ENCODE measurements at places on chromosomes 5 and 9.

DNA sequence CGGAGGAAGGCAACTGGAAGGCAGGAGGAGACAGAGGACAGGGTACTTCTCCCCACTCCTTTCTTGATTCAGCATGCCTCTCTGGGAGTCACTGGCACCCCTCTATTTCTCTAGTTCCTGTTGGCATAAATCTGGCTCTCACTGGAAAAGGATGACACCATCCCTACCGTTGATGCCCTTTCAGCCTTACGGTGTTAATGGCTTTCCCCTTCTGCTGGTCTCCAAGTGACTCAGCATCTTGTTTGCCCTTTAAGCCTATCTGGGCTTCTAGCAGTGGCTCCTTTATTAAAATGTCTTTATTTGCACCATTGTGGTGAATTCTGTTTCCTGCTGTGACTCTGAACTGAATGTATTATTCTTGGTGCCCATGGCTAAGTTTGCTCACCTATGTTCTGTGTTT is 227.3 kb upstream of the GLRA1 start:
- no peak for DNase-seq

GRCh38 chr9:127854184-127854806 is at the start of gene ENG:
ENG (minus strand) TSS chr9:127854658; CDS start chr9:127854355, 303 bp downstream.
- no peak for DNase-seq

GRCh38 chr5:62341783-62342475 is 35.9 kb downstream of the KIF2A start:
- DNase-seq = no peak

- no peak for DNase-seq
Measured at GRCh38 chr5:97951139-97951538, 768.1 kb upstream of the RIOK2 start.

Measured in caudate nucleus (tissue), 63 donors.